Large intestine (tissue), 12 donors: ENCODE measurements at places on chromosomes 1 and 21.

DNA sequence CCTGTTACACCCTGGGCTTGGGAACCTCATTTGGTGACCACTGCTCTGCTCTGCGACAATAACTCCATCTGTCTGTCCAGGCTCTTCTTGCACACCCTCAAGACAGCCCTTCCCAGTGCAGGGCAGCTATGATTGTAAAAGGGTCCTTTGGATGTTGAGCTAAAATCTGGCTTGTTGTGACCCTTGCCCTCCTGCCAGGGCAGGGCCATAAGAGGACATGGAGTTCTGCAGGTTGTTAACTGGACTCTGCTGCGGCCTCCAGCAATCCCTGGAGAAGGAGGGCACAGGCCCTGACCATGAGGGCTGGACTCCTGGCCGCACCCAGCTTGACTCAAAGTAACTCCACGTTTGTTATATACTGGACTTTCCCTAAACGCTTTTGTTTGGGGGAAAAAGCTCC is 41.2 kb downstream of the DHCR24 start:
- DNase-seq, result no peak

- no peak for DNase-seq
These were observed 28.1 kb downstream of the SLC44A5 start for GRCh38 chr1:75582725-75583261.

- DNase-seq, result no peak
These were observed 35.8 kb downstream of the RIPK4 start for GRCh38 chr21:41731081-41731480.

- no peak for DNase-seq
These were observed 106.7 kb upstream of the KLHDC7A start for GRCh38 chr1:18373882-18374493.
